Pons (tissue), 1 donor: ENCODE measurements at places on chromosomes 7 and 10.

DNA sequence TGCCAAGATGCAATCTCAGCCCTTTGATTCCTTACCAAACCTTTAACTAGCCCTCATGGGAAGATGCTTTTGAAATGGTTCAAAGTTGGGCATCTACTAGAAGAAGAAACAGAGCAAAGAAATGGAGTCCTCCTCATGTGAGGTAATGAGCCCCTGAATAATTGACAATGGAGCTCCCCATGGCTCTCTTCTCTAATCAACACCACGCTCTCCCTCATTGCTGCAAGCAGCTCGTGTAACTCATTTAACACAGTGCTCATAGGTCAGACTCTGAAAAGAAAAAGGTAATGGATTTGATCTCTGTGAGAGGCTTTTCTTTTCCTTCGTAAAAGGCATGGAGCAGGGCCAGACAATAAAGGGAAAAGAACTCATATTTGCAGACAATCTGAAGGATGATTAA lies 312.8 kb downstream of the PHTF2 start:
- DNase-seq = no peak

DNA sequence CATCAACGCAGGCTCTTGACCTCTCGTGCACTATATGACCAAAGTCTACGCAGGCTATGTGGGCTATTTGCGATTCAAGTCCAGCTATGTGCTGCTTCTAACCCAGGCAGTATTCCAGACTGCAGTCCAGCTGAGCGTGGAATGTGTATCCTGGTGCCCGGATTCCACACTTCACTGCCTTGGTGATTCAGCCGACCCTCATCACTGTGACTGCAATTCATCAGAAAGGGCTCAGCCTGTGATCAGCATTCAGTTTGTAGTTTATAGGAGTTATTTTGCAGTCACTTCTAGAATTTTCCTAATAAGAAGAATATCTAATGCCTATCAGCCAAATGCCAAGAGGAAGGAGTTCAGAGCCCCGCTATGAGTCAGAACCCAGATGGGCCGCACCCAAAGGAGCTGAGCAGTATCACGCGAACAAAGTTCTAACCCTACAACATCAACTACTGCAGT lies 119.8 kb upstream of the LANCL2 start:
- no peak for DNase-seq

- no peak for DNase-seq
Measured at GRCh38 chr10:114940735-114941134, 2.7 kb downstream of the TRUB1 start.

GRCh38 chr10:1358147-1358546 lies 302.0 kb downstream of the WDR37 start:
- no peak for DNase-seq

DNA sequence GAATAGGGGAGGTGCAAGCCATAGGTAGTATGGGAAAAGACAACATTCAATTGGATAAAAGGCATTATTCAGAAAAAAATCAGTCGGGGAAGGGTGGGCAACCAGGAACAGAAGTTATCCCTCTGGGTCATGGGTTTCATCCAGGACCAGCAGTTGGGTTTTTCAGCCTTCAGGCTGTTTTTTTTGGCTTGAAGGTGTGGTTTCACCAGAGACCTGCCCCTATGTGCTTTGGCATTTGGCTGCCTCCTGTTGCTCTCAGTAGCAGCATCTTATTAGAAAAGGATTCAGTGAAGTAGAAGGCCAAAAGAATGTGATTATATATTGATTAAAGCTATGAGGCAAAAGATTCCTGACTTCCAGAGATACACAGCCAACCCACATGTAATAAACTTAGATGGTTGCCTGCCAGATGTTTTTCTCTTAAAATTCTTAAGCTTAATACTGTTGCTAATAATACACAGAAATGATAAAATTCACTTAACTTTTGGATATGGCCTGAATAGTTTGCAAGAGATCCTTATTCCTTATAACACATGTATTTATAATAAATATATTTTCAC lies 251.7 kb upstream of the CSTF2T start:
- DNase-seq = no peak

DNA sequence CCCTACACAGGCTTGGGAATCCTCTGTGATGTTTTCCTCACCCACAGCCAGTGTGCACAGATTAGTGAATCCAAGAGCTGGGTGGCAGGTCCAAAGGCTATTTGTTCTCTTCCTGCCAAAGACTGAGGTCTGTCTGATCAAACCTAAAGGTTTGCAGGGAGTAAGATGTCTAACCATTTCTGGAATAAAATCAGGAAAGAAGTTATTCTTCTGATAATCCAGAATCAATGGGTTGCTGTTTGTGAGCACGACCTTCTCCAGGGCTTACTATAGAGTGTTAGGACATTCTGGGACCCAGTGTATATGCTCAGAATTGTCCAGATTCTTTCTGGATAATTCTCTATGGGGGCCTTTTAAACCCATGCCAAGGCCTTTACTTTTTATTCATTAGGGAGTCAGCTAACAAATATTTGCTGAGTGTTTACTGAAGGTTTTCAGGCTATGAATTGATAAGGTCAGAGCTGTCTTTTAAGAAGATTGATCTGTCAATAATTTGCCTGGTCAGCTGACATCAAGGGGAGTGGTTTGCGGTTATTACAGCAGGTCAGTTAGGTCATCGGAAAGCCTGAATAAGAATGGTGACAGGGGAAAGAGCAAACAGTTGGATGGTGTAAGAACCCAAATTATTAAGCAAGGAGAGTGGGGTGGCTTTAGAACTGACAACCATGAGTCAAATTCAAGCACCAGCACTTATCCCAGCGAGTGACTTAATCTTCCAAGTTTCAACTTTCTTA lies 7.5 kb upstream of the TECTB start:
- no peak for DNase-seq
